ENCODE measurements at places on chromosomes 5 and 9.

GRCh38 chr5:53963958-53964357, 346.4 kb downstream of the ARL15 start:
- no peak for DNase-seq

DNA sequence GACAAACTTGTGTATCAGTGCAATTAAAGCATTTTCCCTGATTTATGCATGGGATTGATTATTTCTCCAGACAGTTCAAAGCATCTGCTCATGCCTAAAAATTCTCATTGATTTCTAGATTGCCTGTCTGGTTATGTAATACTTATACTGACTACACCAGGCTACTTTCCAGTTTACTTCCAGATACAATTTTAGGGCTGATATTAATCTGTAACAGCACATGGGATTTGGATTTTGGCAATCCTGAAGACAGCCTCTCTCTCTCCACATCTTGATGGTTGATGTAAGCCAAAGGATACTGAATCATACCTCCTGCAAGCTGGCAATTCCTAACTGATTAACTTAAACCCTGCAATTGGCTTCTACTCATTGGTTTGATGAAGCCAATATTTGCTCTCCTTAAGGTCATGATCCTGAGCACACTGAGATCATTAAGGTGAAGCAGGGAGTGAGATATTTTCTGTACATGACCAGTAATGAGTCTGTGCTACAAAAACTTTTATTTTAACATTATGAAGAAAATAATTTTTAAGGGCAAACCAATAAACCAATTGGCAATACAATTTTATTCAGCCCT, 25.7 kb upstream of the FBXL7 start:
- DNase-seq, result no peak

DNA sequence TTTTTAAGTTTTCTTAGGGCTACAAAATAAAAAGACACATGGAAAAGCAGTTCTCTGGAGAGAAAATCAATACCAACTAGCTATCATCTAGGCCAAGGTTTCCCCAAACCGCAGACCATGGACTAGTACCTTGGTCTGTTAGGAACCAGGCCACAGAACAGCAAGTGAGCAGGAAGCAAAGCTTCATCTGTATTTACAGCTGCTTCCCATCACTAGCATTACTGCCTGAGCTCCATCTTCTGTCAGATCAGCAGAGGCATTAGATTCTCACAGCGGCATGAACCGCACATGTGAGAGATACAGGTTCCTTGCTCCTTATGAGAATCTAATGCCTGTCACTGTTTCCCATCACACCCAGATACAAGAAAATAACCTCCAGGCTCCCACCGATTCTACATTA, 1907.6 kb upstream of the ACO1 start:
- no peak for DNase-seq

DNA sequence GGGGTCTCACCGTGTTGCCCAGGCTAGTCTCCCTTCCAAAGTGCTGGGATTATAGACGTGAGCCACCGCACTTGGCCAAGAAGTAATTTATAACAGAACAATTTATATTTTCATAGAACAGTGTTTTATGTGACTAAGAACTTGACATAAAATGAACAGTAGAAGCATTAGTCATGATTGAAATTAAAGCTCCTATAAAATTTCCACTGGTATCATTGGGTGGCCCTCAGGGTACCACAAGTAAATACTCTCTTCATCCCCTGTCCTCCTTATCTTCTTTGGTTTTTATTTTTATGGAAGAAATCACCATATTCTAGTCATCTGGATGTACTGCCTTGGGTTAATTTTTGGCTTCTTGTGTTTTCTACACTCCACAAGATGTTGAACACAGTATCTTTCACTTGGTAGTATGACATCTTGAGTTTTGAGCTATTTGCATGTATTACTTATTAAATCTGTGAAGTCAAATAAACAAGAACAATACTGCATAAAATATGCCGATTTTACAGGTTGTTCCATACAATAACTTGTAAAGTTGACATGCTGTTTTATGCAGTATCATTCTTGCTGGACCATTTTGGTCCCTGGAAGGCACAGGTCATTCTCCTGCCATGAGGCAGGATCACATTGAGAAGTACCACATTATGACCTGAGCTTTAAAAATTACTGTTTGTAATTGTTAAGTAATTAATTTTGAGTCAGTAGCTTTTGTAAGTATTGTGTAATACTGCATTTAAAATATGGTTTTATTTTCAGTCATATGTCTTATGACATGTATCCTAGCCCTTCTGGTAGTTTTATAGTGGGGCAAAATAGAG, 24.4 kb downstream of the LMNB1 start:
- no peak for DNase-seq

DNA sequence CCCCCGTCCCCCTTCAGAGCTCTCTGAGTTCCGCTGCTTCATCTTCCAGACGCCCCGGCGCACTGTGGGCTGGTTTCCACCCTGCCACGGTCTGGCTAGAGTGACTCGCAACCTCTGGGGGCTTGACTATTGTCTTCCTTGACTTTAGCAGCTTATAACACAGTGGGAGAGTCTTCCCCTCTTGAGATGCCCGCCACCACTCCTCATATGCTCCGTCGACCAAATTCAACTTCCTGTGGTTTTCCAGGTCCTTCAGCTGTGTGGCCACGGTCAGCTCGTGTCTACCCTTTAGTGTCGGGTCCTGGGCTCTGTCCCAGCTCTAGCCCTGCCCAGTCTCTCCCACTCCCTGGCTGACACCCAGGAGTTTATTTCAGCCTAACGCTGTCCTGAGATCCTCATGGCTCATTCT, 28.2 kb upstream of the NCS1 start:
- DNase-seq, result peak; percentile 65

DNA sequence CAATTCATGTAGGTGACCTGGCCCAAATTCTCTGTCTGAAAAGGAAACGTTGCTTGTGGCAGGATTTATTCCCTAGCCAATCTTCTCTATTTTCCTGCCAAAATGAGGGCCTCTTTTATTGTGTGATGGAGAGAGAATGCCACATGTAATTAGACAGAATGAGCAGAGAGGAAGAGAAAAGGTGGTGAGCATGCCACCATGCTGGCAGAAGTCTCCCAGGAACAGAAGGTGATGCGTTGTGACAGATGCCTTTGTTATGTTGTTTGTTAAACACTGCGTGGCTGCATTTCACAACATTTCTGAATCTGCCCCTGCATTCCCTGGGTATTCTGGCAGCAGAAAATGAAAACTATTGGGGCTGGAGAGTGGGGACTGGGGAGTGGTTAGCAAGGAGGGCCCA, 577.6 kb downstream of the TLR4 start:
- no peak for DNase-seq

- no peak for DNase-seq
These were observed 55.3 kb downstream of the LIX1 start for GRCh38 chr5:97087138-97087537.

DNA sequence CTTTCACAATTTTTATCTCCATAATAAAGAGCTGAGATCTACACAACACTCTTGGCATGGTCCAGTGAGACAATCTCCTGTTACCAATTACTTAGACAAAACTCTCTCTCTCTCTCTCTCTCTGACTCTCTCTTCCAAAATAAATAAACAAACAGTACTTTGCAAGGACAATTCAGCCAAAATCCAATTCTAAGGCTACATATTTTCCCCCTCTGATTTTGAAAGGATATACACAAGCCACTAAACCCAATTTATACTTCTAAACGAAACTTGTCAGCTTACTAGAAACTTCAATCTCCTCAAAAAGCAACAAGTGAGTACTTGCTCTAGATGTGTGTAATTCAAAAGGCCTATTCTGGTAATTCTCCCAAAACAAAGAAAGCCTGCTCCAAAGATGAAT, 26.3 kb upstream of the TNPO1 start:
- no peak for DNase-seq

DNA sequence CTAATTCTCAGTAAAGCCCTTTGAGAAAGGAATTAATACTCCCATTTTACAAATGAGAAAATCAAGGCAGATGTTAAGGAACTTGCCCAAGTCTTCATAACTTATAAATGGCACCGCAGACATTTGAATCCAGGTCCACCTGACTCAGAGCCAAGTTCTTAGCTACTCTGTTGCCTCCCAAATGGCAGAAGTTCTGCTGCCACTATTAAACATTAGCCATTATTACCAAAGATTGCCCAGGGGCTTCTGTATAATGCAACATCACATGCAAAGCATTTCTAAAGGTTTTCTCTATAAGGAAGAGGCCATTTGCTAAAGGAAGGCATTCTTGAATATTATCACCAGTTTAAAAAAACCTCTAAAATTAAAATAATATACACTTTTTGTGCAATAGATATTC, 28.3 kb downstream of the TPD52L3 start:
- no peak for DNase-seq

GRCh38 chr5:138869763-138870500, 5.2 kb downstream of the LRRTM2 start:
- no peak for DNase-seq

- DNase-seq, result no peak
These were observed 4.8 kb downstream of the S100Z start for GRCh38 chr5:76854644-76855043.

DNA sequence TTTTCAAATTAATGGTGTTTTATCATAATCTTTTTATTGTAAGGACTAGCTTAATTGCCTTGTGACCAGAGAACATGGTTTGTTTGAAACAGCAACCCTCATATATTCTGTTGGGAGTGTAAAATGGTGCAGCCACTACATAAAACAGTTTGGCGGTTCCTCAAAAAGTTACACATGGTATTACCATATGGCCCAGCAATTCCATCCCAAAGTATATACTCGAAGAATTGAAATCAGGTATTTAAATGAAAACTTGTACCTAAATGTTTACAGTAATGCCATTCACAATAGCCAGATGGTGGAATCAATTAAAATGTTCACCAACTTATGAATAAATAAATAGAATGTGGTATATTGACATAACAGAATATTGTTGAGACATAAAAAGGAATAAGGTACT, 14.8 kb upstream of the IL33 start:
- DNase-seq, result no peak

- DNase-seq, result no peak
These were observed 17.7 kb upstream of the ANGPTL2 start for GRCh38 chr9:127140181-127140580.

DNA sequence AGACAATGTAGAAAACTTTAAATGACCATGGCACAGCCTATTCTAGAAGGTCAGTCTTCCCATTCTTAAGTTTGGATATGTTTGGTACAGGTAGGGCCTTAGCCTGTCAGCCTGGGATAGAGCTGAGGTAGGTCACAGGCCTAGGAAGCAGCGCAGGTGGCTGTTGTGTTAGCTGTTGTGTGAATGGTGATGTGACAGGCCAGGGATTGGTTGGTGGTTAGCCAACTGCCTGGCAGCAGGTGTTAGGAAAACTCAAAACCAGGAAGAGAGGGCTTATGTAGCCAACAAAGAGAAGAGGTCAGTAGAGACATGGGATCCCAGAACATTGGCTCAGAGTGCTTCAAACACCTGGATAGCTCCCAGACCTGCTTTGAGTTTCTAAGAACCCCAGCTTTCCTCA, 84.2 kb downstream of the FBXO38 start:
- no peak for DNase-seq

GRCh38 chr5:139278540-139279274, 14.8 kb upstream of the MATR3 start:
- DNase-seq, result no peak

- DNase-seq, result no peak
These were observed 10.3 kb upstream of the ROR2 start for GRCh38 chr9:91960367-91960766.

DNA sequence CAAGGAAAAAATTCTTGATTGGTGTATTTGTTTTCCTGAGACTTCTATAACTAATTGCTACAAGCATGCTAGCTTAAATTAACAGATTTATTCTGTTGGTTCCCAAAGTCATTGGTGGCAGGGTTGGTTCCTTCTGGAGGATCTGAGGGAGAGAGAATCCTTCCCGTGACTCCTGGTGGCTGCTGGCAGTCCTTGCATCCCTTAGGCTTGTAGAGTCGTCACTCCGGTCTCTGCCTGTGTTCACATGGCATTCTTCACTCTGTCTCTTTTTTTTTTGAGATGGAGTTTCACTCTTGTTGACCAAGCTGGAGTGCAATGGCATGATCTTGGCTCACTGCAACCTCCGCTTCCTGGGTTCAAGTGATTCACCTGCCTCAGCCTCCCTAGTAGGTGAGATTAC, 5.3 kb downstream of the CDK9 start:
- DNase-seq, result no peak

GRCh38 chr9:109232449-109233237, 65.6 kb upstream of the FRRS1L start:
- no peak for DNase-seq

DNA sequence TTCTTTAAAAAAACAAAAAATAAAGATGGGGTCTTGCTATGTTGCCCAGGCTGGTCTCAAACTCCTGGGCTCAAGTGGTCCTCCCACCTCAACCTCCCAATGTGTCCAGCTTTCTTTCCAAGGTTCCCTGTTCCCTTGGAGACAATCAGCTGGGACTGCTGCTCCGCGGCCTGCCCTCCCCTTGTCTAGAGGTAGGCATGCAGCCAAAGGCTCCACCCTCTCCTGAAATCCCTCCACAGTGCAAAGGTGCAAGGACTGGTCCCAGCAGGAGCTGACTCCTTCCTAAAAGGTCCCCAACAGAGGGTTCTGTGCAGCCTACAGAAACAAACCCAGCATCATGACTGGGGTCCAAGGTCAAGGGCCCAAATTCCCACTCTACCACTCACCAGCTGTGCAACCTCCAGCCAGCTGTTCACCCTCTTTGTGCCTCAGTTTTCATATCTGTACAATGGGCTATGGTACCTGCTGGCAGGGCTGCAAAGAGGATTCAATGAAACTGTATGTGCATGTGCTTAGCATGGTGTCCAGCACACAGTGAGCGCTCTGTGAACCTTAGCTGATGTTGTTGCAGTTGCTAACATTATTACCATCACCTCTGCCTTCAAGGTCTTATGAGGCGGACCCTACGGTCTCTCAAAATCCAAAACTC, 47.5 kb downstream of the BARX1 start:
- DNase-seq, result peak; percentile 21

- no peak for DNase-seq
These were observed 117.0 kb downstream of the GAS1 start for GRCh38 chr9:86830356-86830755.

- no peak for DNase-seq
These were observed 17.2 kb upstream of the RGS3 start for GRCh38 chr9:113446323-113446740.

GRCh38 chr9:73863924-73864323, 633.2 kb upstream of the RORB start:
- no peak for DNase-seq

DNA sequence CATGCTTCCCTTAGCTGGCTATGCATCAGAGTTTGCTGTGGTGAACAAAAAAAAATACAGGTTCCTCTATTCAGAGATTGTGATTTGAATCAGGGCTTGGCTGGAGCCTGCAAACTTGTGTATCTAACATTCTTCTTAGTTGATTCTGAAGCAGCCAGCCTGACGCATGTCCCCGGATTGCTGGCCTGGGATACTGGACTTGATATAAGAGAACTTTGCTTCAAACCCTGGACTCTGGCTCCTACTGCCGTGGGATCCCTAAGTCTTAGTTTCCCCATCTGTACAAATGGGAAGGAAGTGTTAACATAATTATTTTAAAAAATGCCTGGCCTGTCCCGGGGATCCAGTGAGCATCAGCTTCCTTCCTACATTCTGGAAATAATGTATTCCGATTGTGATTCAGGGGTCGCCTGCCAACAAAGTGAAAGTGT, 292.8 kb downstream of the ARHGEF28 start:
- DNase-seq, result no peak

GRCh38 chr5:8905021-8905420, 640.9 kb downstream of the SEMA5A start:
- DNase-seq, result no peak

GRCh38 chr5:54415896-54416601, 39.5 kb upstream of the HSPB3 start:
- DNase-seq, result no peak

- DNase-seq, result no peak
These were observed 174.0 kb upstream of the NREP start for GRCh38 chr5:111930905-111931461.

- no peak for DNase-seq
These were observed 2.9 kb downstream of the SPTAN1 start for GRCh38 chr9:128555180-128555721.
